ENCODE measurements at places on chromosomes 5 and 9.

- no peak for DNase-seq
Observed at GRCh38 chr5:132484391-132484725, 6.2 kb downstream of the IRF1 start.

- no peak for DNase-seq
Observed at GRCh38 chr5:143101121-143101520, 302.4 kb downstream of the NR3C1 start.

- DNase-seq = no peak
Observed at GRCh38 chr9:93891549-93892310, 63.4 kb downstream of the BARX1 start.

DNA sequence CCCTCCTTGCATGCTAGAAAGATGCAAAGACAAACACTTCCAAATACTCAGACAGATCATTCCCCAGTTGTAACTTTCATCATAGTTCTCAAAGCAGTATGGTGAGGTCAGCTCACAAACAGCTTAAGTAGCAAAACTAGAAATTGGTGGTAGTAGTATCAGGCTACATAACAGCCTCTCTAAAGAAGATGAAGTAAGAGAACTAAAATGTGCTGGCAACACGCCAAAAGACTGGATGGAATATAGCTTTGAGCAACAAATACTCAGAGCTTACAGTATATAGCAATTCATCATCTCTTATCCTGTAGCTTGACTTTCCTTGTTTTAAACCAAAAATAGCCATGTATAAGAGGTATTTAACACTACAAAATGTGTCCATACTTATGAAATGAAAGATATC lies 7.5 kb downstream of the PFDN1 start:
- DNase-seq = no peak

- DNase-seq = no peak
Observed at GRCh38 chr5:16135506-16135905, 44.1 kb downstream of the MARCHF11 start.

GRCh38 chr5:142602720-142603245 lies 83.1 kb downstream of the FGF1 start:
- no peak for DNase-seq

DNA sequence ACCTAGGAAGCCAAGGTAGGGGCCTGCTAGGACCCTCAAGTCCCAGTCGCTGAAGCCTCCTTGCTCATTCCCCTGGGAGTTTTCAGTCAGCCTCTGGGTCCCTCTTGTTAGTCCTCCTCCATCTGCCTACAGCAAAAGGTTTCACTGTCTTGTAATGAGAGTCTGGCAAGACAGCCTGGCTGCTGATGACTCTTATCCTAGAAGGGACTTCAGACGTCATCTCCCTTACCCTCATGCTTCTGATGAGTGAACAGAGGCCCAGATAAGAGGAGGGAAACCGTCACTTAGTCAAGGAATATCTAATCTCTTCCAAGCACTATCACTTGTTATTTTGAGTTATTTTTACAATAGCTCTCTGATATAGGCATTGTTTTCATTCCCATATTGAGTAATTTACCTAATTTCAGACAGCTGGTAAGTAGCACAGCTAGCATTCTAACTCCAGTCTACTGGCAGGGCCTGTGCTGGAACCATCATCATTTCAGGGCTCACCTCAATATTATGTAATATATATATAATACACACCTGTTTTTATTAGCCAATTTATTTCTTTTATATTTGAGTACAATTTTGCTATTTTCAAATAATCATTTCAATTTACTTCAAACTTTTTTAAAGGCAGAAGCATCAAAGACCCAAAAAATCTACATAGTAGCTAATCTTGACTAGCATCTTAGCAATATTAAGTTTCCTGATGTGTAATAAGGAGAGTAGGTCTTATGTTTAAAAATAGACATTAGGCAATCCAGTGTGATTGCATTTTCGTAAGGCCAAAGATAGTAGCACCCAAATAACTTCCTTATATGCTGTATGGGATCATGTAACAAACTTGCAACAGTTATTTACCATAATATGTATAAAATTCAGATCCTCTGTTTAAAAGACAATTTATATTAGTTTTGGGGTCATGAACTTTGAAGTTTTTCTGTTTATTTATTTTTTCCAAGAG lies 7.9 kb downstream of the CMYA5 start:
- DNase-seq = no peak

GRCh38 chr5:179967489-179967888 lies 59.8 kb upstream of the TBC1D9B start:
- no peak for DNase-seq
